ENCODE measurements at places on chromosomes 5 and 9. TPM values are rescaled to one million over a fixed set of nuclear protein-coding genes. Genes with fewer than 3 reads are reported as not detected.

DNA sequence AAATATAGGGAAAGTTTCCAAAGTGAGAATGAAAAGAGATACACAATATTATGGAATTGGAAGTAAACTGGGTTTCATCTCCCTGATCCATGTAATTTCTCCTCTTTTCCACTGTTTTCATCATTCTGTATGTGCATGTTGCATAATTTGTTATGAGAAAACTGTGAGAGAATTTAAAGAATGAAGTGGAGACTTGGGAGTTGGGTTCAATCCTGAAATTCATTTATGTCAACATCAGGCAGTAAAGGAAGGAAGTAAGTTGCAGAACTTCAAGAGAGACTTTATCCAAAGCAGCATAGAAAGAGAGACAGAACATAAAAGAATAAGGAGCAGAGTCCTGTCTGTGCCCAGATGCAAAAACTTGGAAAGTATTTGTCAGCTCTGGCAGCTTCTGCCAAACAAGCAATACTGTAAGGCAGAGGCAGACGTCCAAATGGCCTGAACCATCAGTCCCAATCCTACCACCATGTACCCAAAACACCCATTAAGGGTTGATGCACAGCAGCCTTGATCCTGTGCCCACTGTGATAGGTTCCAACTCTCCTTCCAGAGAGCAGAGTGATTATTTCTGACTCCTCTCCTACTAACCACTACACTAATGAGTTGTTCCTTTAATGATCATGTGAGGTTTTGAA lies 425.3 kb upstream of the CDH6 start:
- no peaks in the 10 kb centered on the region for H3K4me1 ChIP-seq
- DNase-seq = no peak
- no peak overlapping the region for H3K27ac ChIP-seq
- no peaks in the 10 kb centered on the region for H3K36me3 ChIP-seq

The TAS2R1 gene
- total RNA-seq = not detected

The CCL21 gene
- not detected for total RNA-seq

The SPATA6L gene
- 0.43 TPM for total RNA-seq

- no peak overlapping the region for H3K27ac ChIP-seq
- no peak overlapping the region for H3K4me3 ChIP-seq
- H3K4me1 ChIP-seq = no peaks in the 10 kb centered on the region
Measured at GRCh38 chr5:103862398-103862797, 299.8 kb upstream of the NUDT12 start.
